Activated CD4-positive, CD25-positive, alpha-beta regulatory T cell treated with anti-CD3 and anti-CD28 coated beads, Interleukin-2, amount 50 U/mL, for 16 hours (primary cell): ENCODE measurements at places on chromosomes 6 and 20.

DNA sequence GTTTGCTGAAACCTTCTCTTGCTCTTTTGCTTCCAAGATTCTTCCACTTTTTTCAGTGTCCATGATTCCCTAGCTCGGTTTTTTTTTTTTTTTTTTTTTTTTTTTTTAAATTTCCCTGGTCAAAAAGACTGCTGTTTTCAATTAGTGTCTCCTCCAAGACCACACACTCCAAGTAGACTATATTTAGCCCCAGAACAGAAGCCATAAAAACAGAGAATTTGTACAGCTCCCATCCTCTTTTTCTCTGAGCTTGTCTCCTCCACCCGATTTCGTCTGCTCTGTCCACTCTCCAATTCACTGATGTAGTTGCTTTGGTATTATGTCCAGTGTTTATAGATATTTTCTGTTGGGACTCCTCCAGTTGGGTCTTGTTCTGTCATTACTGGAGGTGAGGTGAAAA, 37.6 kb downstream of the RSPH3 start:
- no peak for DNase-seq

DNA sequence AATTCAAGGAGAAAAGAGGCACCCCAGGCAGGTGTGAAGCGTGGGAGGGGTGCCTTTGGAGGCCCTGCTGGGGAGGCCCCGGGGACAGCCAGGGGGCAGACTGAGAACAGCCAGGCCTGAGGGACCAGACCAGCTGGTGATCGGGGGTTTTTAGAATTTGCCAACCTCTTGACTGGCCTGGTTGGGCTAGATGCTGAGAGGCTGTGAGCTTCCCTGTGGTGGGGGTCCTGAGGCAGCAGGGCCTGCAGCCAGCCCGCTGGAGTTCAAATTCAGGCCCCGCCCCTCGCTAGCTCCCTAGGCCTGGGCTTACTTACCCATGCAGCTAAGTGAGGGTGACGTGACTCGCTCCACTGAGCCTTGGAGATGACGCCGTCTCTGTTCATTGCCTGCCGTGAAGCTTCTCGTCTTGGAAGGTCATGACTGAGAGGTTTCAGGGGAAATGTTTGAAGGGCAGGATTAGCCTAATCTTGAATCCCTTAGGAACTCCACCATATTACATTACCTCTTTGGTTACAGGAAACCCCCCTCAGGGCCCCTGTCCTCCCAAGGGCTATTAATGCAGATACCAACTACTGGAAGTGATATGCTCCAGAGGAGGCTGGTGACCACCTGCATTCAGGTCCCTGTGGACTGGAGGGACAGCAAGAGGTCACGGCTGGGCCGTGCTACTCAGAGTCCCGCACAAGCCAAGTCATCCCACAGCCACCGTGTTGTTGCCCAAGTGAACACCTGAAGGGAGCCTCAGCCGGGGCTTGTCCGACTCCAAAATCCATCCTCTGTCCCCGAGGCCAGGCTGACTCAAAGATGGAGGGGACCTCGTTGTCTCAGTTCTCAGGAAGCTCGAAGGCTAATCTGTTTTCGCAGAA, 73.9 kb upstream of the DUSP22 start:
- no peak for DNase-seq

DNA sequence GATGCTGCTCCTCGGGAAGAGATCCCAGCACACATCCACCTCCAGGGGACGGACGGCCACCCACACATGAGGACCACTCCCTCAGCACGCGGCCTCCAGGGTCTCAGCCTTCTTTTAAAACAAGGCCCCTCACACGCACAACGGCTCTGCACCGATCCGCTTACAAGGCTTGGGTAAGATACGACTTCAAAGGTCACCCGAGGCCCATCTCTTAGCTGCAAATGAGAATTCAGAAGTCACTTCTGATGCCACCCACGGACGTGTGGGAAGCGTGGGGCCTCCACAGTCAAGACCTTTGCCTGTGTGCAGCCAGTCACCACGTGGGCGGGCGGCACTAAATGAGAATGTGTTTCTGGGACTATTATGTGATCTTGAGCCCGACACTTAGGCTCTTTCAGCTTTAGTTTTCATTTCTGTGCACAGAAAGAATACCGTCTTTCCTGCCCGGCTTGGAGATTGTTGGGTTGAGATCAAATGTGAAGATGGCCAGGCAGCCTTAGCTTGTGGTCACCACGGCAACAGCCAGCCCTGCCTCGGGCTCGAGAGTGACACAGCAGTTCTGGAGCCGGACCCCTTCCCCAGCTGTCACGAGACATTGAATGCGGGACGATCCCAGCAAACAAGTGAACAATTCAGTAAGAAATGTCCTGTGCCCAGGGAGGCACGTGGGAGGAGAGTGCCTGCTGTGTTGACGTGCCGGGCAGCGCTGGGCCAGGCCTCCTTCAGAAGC, 91.6 kb downstream of the RAMACL start:
- DNase-seq, result no peak

DNA sequence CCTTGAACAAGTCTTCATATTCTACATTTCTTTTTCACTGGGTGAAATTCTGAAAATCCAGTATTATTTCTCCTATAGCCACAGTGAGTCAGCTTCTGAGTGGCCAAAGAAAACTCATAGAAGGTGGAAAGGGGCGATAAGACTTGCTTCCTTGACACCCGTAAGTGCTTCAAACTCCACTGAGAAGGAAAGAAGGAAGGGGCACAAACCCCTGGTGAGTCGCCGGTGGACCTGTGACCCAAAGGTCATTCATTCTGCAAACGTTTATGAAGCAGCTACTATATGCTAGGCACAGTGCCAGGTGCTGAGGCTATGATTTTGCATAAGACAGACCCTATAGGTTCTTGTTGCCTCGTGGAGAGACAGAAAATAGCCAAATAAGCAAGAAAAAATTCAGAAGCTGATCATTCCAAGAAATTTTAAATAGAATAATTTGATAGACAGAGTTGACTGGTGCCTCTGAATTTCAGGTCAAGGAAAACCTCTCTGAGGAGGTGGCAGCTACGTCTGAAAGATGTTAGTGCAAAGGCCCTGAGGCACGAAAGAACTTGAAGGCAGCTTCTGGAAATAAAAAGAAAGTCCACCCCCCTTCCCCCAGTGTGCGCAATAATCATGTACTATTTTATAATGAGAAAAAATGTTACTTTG, 118.2 kb downstream of the CD24 start:
- no peak for DNase-seq

GRCh38 chr6:56759521-56759920, 116.8 kb upstream of the DST start:
- DNase-seq, result no peak

DNA sequence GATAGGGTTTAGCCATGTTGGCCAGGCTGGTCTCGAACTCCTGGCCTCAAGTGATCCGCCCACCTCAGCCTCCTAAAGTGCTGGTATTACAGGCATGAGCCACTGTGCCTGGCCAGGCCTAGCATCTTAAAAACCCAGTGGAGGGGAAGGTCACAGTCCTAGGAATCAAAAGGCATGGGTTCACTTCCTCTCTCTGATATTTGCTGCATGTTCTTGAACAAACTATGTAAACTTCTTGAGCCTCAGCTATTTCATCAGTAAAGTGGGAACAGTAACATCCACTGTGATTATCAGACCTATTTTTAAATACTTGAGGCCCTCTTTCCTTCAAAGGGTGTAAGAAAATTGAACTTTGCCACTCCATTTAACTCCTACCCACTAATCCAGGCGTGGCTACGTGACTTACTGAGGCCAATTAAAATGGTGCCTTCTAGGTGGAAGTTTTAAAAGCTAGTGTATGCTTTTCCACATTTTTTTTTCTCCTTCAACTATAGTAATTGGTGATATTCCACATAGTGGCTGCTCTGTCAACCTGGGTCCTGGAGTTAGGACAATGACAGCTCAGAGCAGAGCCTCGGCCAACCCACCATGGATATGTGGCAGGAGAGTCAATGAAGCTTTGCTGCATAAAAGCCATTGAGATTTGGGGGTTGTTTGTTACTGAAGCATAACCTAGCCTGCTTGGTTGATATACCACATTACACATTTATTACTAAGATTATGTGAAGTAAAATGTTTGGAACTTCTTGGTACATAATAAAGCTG, 32.2 kb upstream of the IER3 start:
- DNase-seq, result no peak

GRCh38 chr20:32553618-32554017, 31.5 kb downstream of the NOL4L start:
- DNase-seq, result no peak
